CMK (cell line): ENCODE measurements at places on chromosomes 11 and 22.

DNA sequence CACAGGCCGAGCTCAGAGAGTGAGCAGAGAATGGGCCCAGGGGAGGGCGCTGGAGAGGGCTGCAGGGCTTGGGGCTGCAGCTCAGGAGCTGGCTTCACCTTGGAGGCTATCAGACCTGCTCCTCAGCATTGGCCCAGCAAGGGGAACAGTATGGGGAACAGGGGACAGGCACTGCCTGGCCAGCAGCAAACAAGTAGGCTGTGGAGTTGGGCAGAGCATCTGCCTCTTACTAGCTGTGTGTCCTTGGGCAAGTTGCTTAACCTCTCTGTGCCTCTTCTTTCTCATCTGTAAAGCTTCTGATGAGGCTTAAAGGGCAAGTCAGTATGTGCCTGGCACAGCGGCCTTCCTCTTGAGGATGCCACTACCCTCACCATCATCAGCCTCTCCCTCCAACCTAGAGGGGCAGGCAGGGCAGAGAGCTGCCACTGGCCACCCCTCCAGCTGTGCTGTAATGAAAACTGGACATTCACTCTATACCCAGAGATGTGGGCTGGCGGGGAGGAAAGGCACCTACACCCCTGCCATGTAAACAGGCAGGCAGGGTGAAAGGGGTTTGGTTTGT, 7.5 kb upstream of the CDKN1C start:
- DNase-seq = no peak

GRCh38 chr11:69915151-69915500, 95.9 kb upstream of the FGF3 start:
- DNase-seq = no peak

DNA sequence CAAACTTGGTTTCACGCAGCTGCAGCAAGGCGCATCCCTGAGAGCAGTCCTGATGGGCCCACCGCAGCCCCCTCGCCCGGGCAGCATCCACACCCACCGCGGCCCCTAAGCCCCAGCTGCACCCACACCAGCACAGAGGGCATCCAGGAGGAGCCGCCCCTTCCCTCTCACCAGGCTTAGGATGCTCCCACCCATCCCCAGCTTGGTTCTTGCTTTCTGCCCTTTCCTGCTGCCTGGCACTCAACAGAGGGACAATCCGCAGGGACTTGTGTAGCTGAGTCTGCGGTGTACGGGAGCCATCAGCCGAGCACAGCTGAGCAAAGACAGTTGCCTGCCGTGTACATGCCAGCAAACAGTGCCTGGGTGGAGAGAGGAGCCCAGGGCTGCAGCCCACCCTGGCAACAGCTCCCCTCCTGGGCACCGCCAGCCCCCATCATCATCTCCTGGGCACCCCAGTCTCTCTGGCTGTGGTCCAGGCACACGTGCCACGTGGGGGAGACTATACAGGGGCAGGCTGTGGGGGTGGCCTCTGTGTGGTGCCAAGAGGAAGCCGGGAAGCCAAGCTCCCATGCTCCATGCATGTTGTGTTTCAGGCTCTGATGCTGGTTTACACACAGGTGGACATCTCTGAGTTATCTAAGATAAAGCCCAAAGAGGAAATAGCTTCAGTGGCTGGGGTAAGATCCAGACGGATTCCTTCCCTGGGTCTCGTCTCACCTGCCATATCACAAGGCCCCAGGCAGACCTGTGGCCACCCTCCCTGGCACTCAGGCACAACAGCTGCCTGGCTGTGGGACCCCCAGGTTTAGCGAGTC, 36.0 kb upstream of the GNB1L start:
- no peak for DNase-seq

GRCh38 chr11:96472085-96472484, 82.3 kb downstream of the JRKL start:
- no peak for DNase-seq

DNA sequence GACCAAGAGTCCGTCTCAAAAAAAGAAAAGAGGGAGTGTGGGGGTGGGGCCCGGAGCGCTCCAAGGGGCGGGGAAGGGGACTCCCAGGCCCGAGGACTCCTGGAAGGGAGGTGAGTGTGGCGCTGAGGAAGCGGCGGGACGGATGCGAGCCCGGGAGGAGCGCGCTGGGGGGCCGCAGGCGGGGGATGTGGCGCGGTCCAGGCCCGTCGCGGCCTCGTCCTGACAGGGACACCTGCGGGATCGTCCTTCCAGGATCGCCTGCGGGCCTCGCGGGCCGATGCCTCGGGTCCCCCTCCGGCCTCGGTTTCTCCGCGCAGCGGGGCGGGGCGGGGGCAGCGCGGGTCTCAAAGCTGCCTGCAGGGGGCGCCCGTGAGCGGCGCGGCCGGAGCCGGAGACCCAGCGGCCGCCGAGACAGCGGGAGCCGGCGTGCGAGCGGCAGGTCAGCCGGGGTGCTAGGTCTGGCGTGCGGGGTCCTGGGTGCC, 3.8 kb upstream of the ADORA2A start:
- no peak for DNase-seq
